SHP77 treated with DMSO at 0.1 percent for 48 hours (cell line): ENCODE measurements at places on chromosomes 1 and 21.
A peak's percentile ranks its signal among the peaks of the same experiment; 100 is the strongest.

- peak; percentile 83 for DNase-seq
Observed at GRCh38 chr1:219812491-219813203, 115.7 kb downstream of the SLC30A10 start.

DNA sequence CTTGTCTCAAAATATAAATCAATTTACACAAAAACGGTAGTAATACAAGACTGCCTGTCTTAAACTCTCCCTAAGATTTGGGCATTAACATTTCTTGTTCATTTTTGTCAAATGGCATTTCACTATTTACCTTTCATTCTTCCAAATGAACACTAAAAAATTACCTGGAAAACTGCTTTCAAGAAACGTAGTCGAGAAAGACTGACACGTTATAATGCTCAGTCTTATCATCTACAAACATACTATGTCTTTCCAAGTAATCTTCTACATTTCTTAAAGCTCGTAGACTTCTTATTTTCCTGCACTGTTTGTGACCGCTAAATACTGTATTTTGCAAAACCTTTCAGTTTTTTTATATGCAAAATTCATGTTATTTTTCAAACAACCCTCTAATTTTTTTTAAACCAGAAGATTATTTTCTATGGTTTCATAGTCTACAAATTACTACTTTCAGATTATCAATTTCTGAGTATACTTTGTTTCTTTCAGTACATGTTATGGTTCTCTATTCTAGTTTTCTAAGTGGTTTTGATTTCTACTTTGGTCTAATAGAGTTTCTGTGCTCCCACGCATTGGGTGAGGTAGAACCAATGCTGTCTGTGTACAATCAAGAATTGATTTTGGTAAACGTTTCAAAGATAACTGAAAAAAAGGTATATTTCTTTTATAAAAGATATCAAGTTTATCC, 336.4 kb downstream of the SMYD3 start:
- DNase-seq, result no peak

DNA sequence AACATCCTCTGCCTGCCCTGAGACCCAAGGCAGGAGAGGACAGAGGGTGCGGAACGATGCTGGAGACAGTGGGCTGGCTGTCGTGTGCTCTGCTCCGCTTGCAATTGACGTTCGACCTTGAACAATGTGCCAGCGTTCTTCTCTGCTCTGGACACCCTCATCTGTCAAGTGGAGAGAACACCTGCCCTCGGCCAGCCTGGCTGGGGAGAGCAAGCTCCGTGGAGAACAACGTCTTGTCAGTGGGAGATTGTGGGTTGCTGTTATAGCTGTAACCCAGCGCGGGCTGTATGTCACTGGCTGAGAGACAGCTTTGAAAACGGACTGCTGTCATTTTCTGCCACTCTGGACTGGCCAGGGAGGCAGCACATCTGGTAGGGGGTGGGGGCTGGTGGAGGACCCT, 14.7 kb downstream of the KIAA1614 start:
- DNase-seq, result no peak

GRCh38 chr1:224506141-224506814, 71.7 kb upstream of the WDR26 start:
- DNase-seq, result no peak

GRCh38 chr1:64471218-64472039, 1.5 kb downstream of the CACHD1 start:
- DNase-seq, result no peak

DNA sequence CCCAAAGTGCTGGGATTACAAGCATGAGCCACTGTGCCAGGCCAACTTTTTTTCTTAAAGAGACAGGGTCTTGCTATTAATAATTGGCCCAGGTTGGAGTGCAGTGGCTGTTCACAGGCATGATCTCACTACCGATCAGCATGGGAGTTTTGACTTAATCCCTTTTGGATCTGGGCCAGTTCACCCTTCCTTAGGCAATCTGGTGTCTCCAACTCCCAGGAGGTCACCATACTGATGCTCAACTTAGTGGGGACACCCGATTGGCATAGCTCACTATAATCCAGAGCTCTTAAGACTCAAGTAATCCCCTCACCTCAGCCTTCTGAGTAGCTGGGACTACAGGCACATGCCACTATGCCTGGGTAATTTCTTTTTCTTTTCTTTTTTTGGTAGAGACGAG, 64.2 kb upstream of the SCYL3 start:
- no peak for DNase-seq

- no peak for DNase-seq
Observed at GRCh38 chr21:39016740-39017315, 166.4 kb downstream of the PSMG1 start.

- DNase-seq, result no peak
Observed at GRCh38 chr1:207763091-207763490, 11.2 kb downstream of the CD46 start.

DNA sequence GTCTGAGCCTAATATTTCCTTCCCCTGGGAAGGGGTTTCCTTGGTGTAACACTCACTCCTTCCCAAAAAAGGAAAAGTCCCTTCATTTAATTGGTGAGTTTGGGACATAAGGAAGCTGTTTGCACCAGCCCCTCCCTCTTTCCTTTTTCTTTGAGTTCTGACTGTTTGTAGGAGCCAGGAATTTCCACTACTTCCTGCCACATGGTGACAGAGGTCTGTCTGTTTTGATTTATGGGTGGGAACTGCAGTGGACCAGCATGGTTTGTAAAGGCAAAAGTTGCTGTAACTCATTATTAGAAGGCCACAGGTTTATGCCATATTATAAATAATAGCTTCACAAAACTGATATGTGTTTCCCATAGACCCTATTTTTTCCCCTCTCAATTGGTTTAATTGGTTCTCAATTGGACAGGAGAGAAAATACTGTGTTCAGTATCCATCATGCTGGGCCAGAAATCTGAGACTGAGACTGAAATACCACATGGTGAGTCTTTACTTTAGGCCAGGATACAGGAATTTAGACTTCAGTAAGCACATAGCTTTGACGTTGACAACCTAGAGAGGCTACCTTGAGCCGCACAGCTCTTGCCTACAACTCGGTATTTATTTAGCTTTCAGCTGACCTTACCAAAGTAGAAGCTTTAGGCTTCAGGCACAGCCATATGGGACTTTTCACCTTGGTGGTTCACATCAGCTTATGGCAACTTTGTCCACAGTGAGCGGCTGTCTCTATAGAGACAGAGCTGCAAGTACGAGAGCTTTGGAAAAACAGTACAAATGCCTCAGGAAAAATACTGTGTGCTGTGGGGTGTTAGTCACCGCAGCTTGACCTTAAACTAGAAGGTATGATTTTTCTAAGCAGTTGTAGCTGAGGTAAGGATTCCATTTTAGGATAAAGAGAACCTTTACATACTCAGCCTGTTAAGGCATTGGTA, 40.0 kb upstream of the RGS7 start:
- DNase-seq, result no peak

DNA sequence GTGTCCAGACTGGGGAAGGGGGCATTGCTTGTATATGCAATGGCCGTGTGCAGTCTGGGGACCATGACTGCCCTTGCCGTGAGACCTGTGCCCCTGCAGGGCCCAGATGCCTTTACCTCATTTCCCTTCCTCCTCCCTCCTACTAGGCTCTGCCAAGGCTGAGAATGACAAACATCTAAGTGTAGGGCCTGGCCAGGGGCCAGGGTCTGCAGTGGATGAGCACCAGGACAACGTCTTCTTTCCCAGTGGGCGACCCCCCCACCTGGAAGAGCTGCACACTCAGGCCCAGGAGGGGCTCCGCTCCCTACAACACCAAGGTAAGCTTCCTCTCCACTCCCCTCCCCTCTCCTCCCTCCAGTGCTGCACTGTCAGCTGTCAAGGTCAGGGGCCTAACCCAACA, 49.5 kb downstream of the YARS1 start:
- DNase-seq, result no peak

GRCh38 chr1:159931101-159931794, 5.9 kb upstream of the TAGLN2 start:
- no peak for DNase-seq

DNA sequence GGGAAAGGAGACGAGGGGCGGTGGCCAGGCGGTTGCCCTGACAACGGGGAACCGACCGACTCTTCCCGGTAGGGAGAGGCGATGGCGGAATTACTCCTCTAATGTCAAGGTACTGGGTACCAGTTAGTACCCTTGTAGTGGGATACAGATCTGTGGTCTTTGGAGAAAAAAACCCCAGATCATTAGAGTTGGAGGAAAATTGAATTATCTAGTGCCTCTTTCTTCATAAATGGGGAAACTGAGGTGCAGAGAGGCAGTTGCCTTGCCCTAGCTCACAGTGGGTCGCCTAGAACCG, 545 bp upstream of the PEF1 start:
- DNase-seq, result no peak

DNA sequence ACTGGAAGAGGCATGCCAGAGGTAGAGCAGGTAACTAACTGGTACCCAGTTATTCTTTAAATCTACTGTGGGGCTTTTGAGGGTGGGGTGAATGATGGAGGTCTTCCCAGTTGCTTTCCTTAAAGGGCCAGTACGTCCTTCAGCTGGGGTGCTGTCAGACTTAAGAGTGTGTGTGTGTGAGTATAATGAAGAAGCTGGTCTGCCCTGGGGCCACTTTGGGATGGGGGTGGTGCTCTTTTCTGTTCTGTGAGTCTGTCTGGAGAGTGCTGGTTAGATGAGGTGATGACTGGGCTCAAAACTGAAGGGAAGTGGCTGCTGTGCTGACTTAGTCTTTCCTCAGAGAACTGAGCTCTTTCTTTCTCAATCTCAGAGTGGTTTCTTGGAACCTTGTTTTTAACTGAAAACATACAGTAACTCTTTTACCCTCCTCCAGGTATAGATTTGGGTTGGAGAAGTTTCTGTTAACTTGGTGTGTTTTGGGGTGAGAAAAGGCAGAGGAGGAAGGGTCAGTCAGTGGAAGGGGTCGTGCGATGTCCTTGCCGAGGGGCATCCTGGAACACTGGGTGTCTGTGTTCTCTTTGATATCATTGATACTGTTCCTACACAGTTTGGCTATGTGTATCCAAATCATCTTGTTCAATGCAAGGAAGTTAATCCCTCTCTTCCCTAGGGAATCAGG, 746 bp downstream of the MACF1 start:
- DNase-seq, result no peak

DNA sequence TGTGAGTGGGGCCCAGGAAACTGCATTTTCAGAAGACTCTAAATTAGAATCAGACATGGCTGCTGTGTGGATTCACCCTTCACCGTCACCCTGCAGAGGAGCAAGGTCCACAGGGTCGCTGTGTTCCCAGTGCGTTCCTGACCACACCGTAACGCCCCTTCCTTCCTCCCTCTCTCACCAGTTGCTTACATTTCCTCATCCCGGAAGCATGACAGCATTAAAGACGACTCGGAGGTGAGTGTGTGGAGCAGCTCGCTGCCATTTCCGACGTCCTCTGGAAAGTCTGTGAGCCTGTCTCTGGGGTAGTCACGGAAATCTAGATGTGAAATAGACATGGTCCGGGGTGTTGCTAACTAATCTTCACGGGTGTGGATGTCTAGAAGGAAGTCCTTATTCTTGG, 45.9 kb downstream of the FAAP20 start:
- DNase-seq, result no peak

DNA sequence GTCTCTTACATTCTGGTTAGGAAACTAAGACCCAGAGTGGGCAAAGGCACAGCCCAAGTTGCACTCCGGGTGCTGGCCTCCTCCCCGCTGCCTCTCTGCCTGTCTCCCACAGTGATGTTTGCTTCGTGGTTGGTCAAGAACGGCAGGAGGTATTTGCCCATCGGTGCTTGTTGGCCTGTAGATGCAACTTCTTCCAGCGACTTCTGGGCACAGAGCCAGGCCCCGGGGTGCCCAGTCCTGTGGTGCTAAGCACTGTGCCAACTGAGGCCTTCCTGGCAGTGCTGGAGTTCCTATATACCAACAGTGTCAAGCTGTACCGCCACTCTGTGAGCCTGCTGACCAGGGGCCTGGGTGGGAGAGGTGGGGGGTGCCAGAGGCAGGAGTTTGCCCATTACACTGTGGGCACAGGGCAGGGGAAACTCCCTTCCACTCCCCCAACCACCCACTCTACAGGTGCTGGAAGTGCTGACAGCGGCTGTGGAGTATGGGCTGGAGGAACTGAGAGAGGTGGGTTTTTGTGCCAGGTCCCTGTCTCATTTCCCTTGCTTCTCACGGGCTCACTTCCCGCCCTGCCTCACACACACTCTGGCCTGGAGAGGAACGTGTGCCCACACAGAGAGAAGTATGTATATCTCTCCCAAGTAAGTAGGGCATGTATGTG, 1.9 kb downstream of the BTBD19 start:
- no peak for DNase-seq

DNA sequence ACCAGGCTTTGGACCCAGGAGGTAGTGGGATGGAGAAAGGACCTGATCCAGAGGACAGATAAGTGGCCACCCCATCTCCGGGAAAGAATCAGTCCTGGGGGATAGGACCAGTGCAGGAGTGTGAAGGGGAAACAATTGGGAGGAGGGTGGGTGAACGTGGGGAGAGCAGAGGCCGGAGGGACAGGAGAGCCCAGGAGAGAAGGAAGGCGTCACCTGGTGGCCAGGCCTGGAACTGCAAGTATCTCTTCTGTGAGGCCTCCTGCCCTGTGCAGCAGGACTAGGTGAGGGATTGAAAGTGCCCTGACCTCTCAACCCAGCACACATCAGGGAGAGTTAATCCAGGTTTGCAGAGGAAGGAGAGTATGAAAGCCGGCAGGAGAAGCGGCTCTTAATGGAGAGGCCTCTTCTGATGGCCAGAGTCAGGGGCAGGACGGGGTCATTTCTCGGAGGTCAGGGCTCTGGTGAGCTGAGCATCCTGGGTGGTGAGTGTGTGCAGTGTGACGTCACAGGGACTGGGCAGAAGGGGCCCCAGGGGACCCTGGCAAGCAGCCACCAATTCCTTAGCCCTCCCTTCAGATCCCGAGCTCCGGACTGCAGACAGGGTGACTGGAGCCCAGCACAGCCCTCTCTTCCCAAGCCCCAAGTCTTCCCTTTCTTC, 9.2 kb upstream of the LAD1 start:
- DNase-seq, result peak; percentile 3

DNA sequence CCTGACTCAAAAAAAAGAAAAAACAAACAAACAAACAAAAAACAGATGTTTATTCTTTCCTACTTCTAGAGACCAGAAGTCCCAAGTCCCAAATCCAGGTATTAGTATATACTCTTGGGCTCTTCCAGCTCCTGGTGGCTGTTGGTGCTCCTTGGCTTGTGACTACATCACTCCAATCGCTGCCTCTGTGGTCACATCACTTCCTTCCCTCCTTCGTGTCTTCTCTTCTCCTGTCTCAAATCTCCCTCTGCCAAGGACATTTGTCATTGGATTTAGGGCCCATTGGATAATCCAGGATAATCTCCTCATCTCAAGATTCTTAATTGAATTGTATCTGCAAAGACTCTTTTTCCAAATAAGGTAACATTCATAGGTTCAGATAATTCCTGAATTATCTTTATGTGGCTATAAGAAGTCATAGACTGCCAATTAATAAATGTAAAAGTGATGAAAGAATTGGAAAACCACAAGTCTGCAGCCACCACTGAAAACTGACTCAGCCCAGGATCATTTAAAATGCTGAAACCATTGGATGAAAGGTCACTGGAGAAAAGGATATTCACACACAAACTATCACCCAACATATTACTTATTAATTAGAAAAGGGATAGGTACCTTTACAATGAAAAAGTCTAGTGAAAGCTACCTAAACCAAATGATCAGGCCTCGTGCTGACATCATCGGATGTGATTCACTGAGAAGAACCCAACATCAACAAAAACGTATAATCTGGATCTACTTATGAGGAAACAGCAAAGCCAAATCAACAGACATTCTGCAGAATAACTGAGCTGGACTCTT, 67.1 kb downstream of the ZNF281 start:
- no peak for DNase-seq
